ENCODE measurements at places on chromosomes 3 and 15.

- no peak for DNase-seq
These were observed 607.9 kb upstream of the KCNMB2 start for GRCh38 chr3:177928172-177928873.

- no peak for DNase-seq
These were observed 21.2 kb downstream of the XYLB start for GRCh38 chr3:38367779-38368178.

DNA sequence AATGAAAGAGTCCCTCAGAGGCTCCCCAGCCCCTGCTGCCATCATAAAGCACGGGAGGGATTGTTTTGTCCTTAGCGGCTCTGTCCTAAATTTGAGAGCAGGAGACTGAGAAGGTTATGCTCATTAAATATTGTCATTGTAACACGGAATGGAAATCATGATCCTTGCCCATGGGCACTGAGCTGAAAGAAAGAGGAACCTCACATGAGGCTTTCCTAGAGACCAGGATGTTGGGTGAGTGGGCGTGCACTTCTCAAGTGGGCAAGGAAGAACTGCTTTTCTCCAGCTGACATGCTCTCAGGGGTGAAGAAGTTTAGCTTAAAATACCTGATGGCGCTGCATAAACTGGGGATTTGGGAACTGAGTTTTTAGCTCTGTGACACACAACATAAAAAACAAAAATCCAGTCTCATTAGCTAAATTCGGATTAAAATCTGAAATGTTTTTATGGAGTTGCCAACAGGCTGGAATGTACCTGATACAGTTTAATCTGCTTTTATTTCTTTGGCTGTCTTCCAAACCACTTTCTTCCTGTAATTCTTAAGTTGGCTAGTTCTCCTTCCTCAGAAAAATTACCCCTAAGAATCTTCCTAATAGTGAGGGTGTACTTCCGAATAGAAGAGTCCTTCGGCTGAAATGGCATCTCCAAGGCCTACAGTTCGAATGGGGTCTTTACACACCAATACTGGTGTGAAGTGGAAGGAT is 31.7 kb downstream of the ADPGK start:
- DNase-seq: no peak

- no peak for DNase-seq
These were observed 17.7 kb upstream of the EDEM1 start for GRCh38 chr3:5169807-5170206.

DNA sequence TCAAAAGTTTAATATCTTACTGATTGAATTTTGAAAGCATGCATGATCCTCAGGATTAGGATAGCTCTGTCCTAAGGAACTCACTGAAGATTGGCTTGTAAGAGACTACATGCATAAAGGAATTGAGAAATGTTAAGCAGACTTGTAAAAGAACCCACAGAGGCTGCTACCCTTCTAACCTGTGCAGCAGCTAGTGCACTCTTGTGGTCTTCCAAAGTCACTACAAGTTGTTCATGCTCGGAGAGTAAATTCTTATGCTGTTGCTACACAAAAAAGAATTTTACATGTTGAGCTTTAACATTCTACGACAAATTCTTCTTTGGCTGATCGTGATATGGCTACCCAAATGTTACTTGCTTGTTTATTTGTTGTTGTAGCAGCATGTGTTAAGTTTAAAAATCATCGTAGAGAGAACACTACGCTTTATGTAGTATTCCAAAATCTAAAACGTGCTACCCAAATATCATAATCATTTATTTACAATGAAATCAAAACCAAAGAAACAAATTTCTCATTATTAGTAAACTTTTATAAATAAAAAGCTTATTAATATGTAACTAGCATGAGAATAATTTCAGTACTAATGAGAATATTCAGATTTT is 55.0 kb downstream of the GOLIM4 start:
- no peak for DNase-seq

GRCh38 chr3:27119639-27120038 is 249.5 kb downstream of the NEK10 start:
- no peak for DNase-seq

DNA sequence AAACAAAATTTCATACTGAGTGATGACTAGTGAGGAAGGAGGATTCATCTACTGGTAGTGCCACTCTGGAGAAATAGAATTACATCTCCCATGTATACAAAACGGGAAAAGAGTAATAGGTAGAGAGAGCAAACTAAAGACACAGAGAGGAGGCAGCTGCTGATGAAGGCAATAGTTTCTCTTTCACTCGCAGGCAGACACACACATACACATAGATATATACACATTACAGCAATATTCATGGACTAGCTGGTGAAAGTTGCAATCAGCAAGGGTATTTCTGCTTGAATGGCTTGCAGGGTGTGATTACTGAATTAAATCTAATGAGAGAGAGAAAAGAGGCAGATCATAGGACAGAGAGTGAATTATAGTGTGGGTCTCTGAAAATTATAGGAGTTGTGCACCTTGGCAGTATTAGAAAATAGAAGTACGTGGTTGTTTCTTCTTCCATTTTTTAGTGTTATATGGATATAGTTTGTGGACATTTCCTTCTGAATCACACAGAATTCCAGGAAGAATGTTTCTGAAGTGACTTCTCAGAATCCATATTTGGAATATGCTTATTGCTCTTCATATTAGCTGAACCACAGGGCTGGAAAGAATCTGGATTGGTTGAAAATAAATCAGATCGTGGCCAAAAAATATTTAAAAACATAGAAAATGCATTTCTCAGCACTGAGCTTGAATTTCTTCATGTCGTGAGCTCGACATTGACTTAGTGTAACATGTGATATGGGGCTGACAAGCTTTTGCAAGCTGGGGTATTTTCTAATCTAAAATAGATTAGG is 991.2 kb downstream of the TUSC7 start:
- DNase-seq: no peak

GRCh38 chr15:95013381-95013780 is 782.0 kb downstream of the MCTP2 start:
- DNase-seq: no peak

GRCh38 chr3:72423643-72424042 is 424.6 kb downstream of the SHQ1 start:
- no peak for DNase-seq

DNA sequence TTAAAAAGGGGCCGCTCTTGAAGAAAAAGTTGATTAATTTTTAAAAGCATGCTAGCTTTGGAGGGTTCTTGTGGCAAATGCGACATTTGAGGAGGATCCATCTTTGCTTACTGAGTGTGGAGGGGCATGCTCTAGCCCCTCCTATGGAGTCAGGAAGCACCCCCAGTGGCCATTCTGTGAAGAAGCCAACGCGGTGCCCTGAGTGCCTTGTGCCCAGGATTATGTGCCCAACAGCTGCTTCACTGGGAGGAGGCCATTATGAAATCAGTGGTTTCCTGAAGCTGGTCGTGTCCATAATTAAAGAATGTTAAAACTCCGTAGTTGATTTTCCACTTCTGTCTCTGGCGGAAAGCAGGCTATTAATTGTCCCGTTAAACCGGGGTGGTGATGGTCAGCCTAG is 69.1 kb upstream of the TNFAIP8L3 start:
- DNase-seq: no peak

GRCh38 chr3:196621611-196622010 is 17.9 kb upstream of the NRROS start:
- no peak for DNase-seq
